ENCODE measurements at places on chromosomes 4 and X.

DNA sequence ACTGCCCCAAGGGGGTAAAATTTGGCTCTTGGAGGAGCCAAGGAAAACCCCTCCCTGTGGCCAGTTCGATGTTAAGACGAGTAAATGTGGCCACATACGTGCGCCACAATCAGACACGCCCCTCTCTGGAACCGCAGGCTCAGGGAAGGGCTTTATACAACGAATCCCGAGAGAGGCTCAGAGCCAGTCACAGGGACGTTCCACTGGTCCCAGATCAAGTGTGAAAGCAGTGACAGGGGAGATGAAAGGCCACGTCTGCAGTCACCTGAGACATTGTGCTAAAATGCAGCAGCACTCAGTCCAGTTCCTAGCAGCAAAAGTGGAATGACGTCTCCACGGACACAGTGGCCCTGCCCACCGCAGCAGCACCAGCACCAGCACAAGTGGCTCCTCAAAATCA, 68.0 kb downstream of the ACOX3 start:
- DNase-seq, result no peak

DNA sequence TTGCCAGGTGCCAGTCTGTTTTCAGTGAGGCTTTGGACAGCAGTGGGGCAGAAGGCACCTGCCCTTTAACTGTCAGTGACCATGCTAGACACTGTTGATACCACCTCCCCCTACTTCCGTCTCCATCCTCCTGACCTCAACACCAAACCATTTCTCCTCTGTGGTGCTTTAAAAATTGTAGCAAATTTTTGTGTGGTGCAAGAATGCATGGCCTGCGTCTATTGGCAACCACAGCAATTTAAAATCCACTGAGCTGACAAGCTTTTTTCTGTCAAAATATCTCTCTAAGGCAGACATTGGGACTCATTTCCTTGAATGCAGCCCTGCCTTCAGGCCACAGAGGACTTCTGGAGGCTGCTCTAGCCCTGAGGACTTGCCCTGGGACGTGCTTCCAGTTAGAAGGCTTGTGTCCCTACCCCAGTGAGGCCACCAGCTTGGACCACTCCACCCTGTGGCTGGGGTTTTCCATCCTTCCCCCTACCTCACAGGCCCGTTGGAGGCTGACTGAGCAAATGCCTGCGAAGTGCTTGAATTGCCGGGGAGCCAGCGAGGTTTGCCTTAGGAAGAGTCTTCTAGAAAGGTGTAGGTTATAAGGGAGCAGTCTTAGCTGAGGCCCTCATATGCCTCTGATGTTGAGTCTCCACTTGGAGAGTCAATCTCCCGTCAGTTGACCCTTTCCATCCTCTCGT, 6.9 kb downstream of the PRRG3 start:
- DNase-seq, result no peak

DNA sequence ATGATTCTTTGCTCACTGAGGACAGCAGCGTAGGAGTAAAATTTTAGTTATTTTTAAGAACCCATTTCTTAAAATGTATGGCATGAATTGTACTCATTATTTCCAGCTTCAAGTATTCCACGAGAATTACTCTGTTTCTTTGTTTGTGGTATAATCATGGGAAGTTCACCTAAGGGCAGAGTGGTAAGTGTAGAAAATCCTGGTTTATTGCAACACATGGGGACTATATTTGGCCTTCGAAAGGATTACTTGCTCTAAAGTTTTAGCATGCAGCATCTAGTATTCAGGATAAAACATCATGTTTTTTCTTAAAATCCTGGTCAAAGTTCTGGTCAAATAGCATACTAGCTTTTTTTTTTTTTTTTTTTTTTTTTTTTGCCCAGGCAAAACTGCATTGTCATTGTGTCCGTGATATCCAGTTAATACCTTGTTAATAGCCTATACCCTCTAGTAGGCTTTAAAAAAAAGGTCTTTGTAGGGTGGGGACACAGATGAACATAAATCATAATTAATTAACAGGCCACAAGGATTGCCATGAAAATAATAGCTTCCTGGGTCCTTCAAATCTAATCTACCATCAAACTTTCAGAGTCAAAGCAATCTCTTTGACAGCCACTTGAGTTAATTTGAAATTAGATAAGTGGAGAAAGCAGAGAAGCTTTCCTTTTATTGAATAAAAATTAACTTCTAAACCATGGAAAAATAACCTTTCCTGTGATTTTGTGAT, 44.6 kb upstream of the VEGFC start:
- no peak for DNase-seq

GRCh38 chr4:134585972-134586371, 384.4 kb upstream of the PABPC4L start:
- DNase-seq, result no peak

DNA sequence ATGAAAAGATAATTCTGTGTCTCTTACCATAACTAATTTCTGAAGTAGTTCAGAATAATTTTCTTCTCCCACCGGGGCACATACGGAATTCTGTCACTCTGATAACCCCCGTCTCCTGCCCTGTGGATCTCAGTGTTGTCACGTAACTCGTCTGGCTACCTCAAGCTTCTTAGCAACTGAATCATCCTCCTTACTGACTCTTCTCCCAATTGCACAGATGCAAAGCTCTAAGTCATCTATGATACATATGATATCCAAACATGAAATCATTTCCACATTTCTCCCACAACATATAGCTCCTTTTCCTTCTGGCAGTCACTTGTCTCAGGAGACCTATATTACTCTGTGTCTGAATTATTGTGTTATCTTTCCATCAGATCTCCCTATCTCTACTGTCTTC, 1043.1 kb upstream of the TENM3 start:
- no peak for DNase-seq

GRCh38 chr4:82128355-82128754, 245.4 kb downstream of the HNRNPD start:
- no peak for DNase-seq

DNA sequence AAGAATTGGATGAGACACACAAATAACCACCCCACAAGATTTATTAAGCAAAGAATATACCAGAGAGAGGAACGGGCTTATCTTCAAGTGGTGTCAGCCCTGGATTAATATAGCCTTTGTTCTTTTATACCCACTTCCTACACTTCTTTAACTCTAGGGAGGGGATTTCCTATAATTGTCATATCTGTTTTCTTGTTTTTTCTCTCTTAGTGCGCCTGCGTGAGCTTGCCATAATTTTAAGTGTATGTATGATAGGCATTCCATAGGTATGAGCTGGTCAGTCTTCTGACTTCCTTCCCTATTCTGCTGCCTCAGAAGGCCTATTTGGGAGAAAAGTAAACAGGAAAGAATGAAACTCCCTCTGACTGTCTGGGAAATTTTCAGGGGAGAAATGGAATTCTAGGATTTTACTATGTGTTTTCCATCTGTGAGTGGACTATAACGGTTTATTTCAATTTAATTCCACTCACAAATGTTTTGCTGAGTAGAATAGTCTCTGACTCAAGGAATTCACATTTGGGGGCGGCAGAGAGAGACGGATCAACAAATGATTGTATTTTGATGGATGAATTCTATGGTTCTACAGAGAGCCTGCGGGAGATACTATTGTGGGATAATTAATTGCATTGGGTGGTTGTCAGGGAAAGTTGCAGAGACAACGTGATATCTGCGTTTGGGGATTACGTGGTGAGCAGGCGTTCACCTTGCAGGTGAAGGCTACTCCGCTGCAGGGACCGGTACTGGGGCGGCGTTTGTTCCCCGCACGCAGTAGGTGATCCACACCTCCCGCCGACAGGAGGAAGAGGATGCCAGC, 626 bp upstream of the CEP135 start:
- DNase-seq, result no peak

DNA sequence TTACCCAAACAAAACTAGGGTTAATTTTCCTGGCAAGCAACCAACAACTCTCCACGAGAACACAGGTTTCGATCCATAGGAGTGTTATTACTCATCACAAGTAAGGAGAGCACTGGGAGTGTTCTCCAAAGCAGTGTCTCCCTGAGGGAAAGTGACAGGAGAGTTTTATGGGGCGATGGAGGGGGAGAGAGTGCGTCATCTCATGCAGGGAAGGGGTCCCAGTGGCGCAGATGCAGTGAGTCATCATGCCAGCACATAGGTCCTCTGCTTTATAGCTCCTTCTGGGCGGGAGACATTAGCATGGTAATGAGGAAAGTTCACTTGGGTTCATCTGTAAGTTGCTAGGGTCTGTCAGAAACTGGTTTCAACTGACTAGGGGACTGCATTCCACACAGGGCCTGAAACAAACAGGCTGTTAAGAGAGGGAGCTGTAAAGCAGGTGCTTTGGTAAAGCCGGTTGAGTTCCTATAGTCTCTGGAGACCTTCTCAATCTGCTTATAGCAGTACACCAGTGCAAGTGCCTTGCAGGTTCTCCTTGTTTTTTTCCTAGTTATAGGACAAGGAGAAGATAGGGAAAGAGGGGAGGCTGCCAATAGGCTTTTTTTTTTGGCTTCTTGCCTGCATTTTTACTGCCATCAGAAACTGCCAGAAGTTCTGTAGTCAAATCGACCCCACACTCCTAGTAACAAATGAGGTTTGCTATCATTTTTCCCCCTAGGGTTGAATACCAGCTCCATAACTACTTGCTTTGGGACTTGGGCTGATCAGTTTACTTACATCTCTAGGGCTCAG, 12.8 kb upstream of the BOD1L1 start:
- no peak for DNase-seq

- no peak for DNase-seq
Observed at GRCh38 chrX:6861456-6861855, 286.1 kb upstream of the STS start.

GRCh38 chrX:14529290-14529989, at the start of gene GLRA2:
Gene GLRA2, plus strand, starts transcription at chrX:14529536. Its CDS starts 522 bp downstream, at chrX:14530058.
- DNase-seq, result no peak

DNA sequence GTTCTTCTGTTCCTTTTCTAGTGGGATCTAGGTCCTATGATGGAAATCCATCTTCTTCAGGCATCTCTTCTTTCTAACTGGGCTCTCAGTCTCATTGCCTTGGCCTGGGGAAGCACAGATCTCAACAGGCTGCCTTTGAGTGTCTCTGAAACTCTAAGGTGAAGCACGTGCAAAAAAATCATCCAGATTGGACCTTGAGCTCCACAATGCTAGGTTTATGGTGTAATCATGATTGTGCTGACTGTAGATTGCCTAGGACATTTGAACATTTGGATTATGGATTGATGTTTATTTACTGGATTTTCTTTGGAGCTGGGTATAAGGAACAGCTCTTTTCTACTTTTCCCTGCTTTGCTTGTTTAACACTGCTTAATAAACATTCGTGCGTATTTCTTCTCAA, 191.5 kb upstream of the NR3C2 start:
- DNase-seq, result no peak

All from activated gamma-delta T cell (primary cell).